ENCODE measurements at places on chromosomes 7 and 10.

- DNase-seq: no peak
Measured at GRCh38 chr7:121069346-121070100, 81.0 kb downstream of the CPED1 start.

DNA sequence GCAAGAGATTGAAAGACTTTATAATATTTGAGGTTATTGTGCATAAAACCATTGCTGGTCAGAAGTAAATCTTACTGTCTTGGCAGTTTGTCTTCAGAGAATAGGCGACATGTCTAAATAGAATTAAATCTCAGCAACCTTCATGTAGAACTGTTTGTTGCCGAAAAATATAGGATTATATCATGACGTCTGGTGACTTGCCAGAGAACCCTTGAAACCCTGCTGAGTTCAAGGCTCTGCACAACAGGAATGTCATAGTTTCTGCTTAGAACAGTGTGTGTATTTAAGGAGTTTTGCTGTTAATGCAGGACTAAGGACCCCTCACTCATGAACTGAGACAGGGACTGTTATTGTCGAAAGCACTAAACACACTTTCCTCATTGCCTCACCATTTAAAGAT, 206.4 kb upstream of the ETV1 start:
- DNase-seq: no peak

GRCh38 chr10:71631007-71631861, 88.3 kb downstream of the C10orf105 start:
- DNase-seq: no peak

- no peak for DNase-seq
Measured at GRCh38 chr10:75089634-75090033, 21.8 kb upstream of the SAMD8 start.

- DNase-seq: peak; percentile 96
Measured at GRCh38 chr7:35799846-35800717, 775 bp upstream of the SEPTIN7 start.

GRCh38 chr7:139827042-139827441, 2.0 kb upstream of the TBXAS1 start:
- DNase-seq: no peak

DNA sequence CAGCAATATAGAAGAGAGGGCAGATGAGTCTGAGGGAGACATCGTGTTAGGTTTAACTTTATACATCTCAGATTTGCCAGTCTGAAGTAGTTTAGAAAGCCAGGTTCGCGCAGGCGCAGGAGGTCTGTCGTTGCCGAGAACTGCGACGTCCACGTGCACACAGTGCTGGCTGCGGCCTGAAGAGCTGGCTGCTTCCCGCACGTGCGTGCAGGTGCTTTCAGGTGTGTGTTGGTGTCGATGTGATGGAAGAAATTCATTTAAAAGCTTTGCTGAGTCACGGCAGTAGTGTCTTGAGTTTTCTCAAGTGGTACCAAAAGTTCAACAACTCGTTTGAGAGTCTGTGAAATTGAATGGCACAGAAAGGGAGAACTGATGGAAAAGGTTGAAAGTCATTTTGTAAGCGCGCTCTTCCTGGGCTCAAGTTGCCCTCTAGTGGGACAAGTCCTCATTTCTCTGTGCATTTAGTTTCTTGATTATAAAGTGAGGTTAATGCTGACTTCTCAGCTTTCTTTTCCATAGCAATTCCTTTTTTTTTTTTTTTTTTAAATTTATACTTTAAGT, 18.6 kb downstream of the WDR37 start:
- DNase-seq: peak; percentile 87

DNA sequence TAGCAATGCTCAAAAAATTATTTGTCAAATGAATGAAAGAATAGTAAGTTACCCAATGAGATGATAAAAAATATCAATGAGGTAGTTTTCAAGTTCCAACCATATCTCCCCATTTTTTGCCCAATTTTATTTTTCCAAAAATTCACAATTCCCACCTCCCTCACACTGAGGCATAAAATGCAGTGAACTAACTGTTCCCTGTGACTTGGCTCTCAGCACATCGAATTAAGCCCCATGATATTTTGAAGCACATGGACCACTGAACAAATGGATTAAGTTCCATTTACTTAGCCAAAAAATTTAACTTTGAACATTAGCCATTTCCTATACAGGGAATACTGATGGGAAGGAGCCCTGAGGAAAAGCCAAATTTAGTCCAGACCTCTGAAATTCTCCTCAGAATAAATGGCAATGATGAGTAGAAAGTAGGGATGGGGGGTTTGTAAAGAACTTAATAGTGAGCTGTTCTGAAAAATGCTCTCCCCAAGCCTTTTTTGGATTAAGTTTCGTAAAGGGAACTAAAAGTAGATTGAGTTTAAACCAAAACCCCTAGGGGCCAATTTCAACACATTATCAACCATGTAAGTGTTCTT, 166.3 kb upstream of the GRM3 start:
- DNase-seq: no peak

GRCh38 chr10:128103229-128103714, 23.0 kb downstream of the MKI67 start:
- DNase-seq: no peak

DNA sequence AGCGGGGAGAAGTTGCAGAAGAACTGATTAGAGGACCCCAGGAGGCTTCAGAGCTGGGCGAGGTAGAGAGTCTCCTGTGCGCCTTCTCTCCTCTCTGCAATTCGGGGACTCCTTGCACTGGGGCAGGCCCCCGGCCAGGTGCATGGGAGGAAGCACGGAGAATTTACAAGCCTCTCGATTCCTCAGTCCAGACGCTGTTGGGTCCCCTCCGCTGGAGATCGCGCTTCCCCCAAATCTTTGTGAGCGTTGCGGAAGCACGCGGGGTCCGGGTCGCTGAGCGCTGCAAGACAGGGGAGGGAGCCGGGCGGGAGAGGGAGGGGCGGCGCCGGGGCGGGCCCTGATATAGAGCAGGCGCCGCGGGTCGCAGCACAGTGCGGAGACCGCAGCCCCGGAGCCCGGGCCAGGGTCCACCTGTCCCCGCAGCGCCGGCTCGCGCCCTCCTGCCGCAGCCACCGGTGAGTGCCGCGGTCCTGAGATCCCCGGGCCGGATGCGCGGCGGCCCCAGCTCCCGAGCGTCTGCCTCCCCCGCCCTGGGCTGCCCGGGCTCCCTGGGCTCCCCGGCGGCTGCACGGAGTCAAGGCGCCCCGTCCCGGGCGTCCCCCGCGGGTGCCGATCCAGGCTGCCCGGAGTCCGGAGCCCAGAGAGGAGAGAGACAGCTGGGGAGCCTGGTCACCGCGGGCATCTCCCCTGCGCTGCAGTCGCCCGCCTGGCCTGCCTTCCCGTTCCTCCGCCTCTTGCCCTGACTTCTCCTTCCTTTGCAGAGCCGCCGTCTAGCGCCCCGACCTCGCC, at the start of gene PLAU:
PLAU (plus strand) TSS at position 369 of the 789 bp plus-strand sequence. CDS start 424 bp downstream, outside the sequence.
- peak; percentile 87 for DNase-seq

DNA sequence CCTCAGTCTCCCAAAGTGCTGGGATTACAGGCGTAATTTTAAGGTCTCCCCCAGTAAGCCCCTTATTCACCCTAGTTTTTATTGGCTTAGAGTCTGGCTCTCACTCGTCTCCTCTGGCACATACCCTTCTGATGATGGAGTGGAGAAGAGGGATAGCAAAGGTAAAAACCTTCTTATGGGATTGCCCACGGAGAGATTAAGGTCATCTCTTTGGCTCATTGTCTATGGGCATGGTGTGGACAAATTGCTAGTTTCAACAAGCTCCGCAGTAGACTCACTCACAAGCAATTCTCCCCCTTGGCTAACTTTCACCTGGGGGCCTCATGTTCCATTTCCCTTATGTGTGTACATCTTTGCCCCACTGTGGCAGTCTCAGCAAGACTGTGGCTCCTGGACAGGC, 22.4 kb upstream of the TSGA13 start:
- DNase-seq: no peak

GRCh38 chr10:98226508-98227144, 41.4 kb downstream of the LOXL4 start:
- no peak for DNase-seq

DNA sequence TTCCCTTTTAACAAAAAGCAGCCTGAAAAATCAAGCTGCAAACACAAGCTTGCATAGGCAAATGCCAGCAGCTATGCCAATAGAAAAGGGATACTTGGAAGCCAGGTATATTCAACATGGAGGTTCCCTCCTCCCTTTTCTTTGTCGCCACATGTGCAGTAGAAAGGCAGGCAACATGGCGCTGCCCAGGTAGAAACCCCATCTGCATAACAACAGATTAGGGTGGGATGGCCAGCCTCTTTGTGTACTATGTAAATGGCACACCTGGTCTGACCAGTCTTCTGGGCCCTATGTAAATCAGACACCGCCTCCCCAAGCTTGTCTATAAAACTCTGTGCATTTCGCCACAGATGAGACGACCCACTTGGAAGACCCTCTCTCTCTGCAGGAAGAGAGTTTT, 58.1 kb downstream of the CCDC3 start:
- DNase-seq: no peak

- peak; percentile 77 for DNase-seq
Measured at GRCh38 chr10:14740684-14741247, 33.9 kb downstream of the FAM107B start.

DNA sequence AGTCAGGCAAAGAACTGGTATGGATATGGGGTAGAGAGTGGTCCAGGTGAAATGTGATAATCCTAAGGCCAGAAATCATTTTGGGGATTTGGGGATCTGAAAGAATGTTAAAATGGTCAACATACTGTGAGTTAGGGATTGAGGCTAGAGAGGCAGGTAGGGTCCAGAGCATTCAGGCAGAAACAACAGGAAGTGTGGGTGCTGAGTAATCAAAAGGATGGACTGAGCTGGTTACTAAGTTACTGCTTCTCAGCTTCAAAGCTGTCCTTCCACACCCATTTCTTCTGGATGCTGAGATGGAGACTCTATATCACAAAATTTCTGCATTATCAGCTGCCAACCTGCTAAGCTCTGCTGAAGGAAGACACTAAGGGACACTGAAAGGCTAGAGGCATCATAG, 30.6 kb upstream of the PRKCQ start:
- DNase-seq: no peak

- DNase-seq: no peak
Measured at GRCh38 chr10:33809732-33810131, 475.3 kb upstream of the NRP1 start.

GRCh38 chr10:51103554-51104217, 29.4 kb downstream of the PRKG1 start:
- DNase-seq: no peak

GRCh38 chr7:101594790-101595189, 34.3 kb downstream of the MYL10 start:
- DNase-seq: no peak

GRCh38 chr10:102436312-102436711, 3.9 kb upstream of the CUEDC2 start:
- no peak for DNase-seq
